AG08396 (cell line): ENCODE measurements at places on chromosomes 1 and 21.

DNA sequence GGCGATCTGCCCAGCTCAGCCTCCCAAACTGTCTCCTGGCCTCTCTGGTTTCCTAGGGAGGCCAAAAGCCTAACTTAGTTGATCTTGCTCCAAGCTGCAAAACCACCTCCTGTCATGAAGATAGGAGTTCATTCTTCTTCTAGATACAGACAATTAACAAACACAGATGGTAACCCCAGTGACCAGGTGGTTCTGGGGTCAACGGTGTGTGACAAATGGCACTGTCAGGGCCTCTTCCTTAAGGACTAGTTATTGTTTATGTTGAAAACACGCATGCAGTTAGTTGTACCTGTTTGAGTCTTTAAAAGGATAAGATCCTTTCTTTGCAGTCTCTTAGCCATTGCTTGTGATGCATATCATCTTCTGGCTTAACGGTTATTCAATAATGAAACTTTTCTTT is 4.6 kb upstream of the UMODL1 start:
- no peak for DNase-seq

GRCh38 chr1:93275634-93276295 is 69.9 kb upstream of the DR1 start:
- DNase-seq = no peak

DNA sequence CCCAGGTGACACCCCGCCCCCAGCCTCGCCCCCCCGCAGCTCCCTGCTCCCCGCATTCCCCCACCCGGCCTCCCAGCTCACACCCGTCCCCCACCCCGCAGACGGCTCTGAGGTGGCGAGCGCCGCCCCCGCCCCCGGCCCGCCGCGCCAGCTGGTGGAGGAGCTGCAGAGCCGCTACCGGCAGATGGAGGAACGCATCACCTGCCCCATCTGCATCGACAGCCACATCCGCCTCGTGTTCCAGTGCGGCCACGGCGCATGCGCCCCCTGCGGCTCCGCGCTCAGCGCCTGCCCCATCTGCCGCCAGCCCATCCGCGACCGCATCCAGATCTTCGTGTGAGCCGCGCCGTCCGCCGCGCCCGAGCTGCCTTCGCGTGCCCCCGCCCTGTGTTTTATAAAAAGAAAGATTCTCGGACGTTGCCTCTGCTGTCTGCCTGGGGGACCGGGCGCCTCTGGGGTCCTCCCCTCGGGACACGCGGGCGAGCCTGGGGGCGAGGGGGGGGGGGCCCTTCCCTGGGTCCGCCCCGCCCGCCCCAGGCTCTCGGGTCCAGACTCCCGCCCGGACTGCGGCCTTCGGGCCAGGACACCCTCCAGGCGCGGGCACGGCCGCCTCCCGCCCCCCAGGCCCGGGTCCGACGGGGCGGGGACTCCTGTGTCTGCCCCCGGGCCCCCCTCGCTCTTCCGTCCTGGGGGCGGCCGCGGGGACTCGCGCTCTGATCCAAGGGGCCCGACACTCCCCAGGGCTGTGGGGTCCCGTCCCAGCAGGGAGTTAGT is 1.6 kb upstream of the MMP23B start:
- peak; percentile 69 for DNase-seq

GRCh38 chr1:37084013-37084412 is 49.7 kb upstream of the GRIK3 start:
- DNase-seq = no peak

DNA sequence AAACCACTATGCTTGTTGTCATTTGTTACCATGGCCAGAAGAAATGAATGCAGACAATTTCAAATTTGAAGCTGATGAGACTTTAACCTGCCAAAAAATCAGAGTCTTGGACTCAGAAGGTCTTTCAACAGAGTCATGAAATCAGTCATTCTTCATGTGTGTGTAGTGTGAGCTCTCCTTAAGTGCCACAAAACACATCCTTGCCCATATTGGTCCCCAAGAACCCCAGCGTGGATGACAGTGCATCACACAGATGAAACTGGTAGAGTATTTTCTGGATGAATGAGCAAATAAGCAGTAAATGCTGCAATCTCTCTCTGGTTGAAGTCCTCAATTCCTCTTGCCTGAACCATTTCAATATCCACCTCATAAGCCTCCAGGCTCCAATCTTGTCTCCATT is 28.7 kb upstream of the ETS2 start:
- no peak for DNase-seq

DNA sequence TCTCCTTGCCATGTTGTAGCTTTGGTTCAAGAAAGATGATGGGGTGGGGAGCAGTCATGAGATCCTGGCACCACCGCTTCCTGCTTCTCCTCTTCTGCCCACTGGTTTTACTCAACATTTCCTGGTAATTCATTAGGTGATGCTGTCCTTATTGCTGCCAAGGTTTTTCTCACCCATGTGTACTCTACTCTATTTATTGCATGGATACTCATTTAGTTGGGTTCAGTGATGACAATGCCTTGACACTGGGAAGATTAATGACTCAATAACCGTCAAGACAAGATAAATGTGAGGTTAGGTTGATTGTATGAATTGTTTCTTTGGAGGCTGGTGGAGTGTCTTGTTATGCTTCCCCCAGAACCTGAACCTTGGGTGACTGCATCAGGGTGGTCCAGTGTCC is 484.2 kb downstream of the SIPA1L2 start:
- no peak for DNase-seq

- DNase-seq = no peak
These were observed 71.6 kb upstream of the SOX13 start for GRCh38 chr1:204001166-204001901.

GRCh38 chr1:21703318-21703963 is 34.3 kb upstream of the RAP1GAP start:
- peak; percentile 34 for DNase-seq

DNA sequence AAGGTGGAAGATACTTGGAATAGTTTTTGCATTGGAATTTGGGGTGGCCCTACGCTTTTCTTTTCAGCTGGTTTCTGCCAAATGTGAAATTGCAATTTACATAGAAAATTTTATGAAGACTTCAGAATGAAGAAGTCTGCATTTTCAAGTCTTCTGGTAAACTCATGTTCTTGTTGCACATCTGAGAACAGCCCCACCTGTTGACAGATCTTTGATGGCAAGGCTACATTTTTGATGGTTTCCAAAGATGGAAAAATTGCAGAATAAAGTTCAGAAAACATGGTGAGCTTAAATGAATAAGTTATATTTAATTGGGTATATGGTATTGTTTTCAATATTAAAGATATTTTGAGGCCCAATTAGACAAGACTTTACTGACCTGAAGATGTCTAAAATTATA is 25.4 kb downstream of the OLFM3 start:
- no peak for DNase-seq

DNA sequence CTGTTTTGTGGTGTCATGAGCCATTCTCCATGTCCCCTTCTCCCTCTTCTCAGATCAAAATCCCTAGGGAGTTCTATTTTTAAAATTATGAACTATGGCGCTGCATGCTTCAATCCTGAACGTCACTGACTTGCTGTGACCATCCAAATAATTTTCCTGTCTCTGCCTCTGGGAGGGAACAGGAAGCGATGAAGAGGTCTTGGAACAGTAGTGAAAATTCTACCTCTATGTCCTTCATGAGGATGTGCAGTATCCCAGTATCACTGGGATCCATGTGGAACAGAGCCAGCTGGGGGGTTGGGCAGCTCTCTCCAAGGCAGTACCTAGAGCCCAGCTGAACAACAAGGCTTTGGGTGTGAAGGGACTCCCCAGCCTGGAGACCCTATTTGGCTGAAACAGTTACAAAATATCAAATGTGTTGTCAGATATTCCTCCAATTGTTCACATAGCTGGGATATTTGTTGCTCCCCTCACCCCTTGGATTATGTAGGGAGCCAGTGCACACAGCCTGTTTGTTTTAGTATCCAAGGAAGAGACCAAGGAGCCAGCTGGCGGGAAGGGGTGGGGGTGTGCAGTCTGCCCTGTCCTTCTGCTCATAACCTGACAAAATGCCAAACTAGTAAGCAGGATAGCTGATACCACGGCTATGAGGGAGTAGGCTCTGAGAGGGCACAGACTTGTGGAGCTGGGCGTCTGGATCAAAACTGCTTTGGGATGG is 7.6 kb downstream of the DCLRE1B start:
- peak; percentile 68 for DNase-seq

GRCh38 chr21:28522014-28522799 is 470.5 kb downstream of the LTN1 start:
- DNase-seq = peak; percentile 7

- peak; percentile 53 for DNase-seq
These were observed 1.4 kb downstream of the SH3BGRL3 start for GRCh38 chr1:26281091-26281958.

GRCh38 chr1:82388679-82389078 is 587.9 kb downstream of the ADGRL2 start:
- DNase-seq = no peak

GRCh38 chr1:244067893-244068292 is 16.8 kb downstream of the ZBTB18 start:
- DNase-seq = peak; percentile 53

- DNase-seq = peak; percentile 72
These were observed 645 bp downstream of the ATP6V0B start for GRCh38 chr1:43975249-43975961.

GRCh38 chr21:16651956-16652355 is 860.9 kb upstream of the CXADR start:
- no peak for DNase-seq

- DNase-seq = no peak
These were observed 27.3 kb downstream of the LHX9 start for GRCh38 chr1:197944485-197944884.

- DNase-seq = no peak
These were observed at the start of gene TCP10L for GRCh38 chr21:32585042-32585710. TCP10L (minus strand) TSS chr21:32585523; CDS start chr21:32584304, 1,219 bp downstream.
